ENCODE measurements at places on chromosomes 12 and 14.
A peak's percentile ranks its signal among the peaks of the same experiment; 100 is the strongest.

DNA sequence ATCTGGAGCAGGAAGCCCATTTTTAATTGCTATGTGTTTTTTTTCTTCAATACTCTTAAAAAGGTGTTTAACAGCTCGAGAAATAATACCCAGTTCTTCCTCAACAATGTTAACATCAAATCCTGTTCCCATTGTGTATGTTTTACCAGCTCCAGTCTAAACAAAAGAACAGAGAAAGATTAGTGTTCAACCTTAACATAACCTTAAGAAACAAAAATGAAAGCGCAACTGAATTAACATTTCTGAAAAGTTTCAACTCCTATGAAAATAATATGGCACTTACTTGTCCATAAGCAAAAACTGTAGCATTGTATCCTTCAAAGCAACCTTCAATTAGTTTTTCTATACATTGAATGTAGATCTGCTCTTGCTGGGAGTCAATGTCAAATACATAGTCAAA, 73.2 kb downstream of the KIF21A start:
- DNase-seq: no peak

GRCh38 chr14:37697489-37698121, 102.2 kb downstream of the TTC6 start:
- no peak for DNase-seq

- DNase-seq: no peak
Observed at GRCh38 chr14:33451211-33451610, 499.7 kb downstream of the EGLN3 start.

GRCh38 chr12:40078266-40078665, 27.6 kb downstream of the SLC2A13 start:
- DNase-seq: no peak

GRCh38 chr12:62400135-62400534, 66.5 kb upstream of the MON2 start:
- no peak for DNase-seq

- no peak for DNase-seq
Observed at GRCh38 chr14:106024983-106025604, 498.7 kb downstream of the TMEM121 start.

DNA sequence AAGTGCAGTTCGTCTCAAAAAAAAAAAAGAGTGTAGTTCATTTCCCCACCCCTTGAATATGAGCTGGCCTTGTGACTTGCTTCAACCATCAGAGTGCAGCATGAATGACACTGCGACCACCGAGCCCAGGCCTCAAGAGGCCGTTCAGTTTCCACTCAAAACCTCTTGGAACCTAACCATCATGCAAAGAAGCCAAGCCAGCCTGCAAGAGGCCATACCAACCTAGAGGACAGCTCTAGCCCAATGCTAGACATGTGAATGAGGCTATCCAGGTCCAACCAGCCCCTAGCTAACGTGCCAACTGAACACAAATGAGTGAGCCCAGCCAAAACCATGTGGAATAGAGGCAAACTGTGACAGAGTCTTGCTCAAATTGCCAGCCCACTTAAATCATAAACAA, 29.7 kb downstream of the R3HDM2 start:
- DNase-seq: no peak

DNA sequence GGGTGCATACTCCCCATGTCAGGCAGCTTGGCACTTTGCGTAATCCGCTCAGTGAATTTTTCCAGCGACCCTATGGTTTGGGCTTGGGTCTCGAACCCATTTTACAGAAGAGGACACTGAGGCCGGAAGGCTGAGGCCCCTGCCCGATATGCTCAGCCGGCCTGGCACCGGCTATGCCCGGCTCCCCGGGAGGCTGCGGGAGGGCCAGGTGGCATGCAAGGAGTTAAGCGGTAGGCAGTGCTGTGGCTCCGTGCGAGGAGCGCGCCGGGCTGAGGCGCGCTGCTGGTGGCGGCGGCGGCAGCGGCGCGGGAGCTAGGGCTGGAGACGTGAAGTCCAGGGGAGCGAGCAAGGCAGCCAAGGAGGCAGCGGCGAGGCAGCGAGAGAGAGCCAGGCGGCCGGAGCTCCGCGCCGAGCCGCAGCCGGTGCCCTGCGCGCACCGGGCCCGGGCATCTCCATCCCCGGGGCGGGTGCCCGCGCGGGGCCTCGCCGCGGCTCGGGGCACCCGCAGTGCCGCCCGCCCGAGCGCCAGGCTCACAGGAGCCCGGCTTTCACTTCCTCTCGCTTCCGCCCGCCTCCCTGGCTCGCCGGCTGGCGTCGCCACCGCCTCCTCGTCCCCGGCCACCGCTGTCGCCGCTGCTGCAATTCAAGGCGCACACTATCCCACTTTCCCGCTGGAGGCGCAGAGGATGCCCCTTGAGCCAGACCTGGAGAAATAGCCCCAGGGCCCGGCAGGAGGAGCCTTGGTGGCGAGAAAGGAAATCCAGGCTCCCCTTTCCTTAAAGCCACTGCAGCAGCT, at the start of gene WSCD2:
Gene WSCD2 (plus strand): TSS at position 272 of the 796 bp plus-strand sequence. CDS start 66,545 bp downstream, outside the sequence.
- peak; percentile 36 for DNase-seq

- no peak for DNase-seq
Observed at GRCh38 chr12:47938594-47938993, 24.8 kb upstream of the TMEM106C start.

GRCh38 chr14:24314377-24315193, 3.3 kb downstream of the LTB4R start:
- no peak for DNase-seq

DNA sequence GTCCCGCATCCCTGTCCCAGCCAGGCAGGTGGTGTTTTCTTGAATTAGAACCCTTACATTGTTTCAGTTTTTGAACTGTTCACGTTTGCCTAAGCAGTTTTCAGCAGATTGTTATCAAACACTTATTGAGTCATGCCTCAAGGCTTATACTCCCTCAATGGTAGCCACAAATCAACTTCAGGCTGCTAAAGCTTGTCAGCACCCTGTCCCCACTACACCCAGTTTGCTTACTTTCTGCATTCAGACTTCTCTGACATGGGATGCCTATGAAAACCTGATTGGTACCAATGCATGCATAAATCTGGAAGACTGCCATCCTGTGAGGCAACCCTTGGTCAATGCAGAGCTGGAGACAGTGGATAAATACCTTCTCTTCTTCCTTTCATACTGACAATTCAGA, 225.4 kb downstream of the BTG1 start:
- DNase-seq: peak; percentile 8
